ENCODE measurements at places on chromosomes 4 and X.
A peak's percentile ranks its signal among the peaks of the same experiment; 100 is the strongest.

GRCh38 chr4:37721995-37722638 lies 35.9 kb upstream of the RELL1 start:
- no peak for DNase-seq

GRCh38 chr4:38869511-38869910 lies 1.9 kb downstream of the FAM114A1 start:
- DNase-seq, result no peak

GRCh38 chr4:52110171-52110570 lies 59.1 kb downstream of the SPATA18 start:
- no peak for DNase-seq

GRCh38 chr4:98568941-98569663 lies 89.3 kb downstream of the TSPAN5 start:
- no peak for DNase-seq

DNA sequence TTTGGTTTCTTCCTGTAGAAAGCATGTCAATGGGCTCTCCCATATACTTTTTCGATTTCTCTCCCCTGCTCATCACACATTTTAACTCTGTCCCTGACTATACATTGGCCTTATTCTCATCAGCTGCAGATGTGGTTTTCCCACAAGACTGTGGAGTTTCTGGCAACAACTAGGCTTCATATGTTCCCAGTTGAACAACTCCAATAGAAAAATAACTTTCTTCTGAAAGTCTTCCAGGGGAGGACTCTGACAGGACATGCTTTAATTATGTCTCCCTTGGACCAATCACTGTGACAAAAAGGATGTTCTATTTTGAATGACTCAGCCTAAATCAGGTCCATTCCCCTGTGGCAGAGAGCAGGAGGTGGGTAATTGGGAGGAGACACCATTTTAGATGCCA lies 28.1 kb downstream of the SPANXC start:
- DNase-seq, result no peak

DNA sequence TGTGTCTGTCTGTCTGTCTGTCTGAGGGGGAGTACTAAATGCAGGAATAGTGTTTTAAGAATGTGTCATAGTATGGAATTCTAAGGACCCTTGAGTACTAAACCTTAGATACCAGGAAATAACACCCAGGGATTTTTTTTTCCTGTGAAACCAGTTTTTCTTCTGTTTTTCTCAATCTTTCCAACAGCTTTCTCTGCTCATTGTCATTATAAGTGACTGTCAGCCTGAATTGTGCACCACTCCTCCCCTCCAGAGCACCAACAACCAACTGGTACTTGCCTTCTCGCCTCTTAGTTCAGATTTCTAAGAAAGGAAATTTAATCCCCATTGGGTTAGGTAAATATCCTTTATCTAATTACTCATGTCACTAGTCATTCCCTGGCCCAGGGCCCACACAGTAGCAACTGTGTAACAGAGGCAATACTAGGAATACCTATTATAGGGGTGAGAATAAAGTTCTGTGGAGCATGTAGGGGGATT lies 320.6 kb downstream of the ADGRL3 start:
- DNase-seq, result no peak

DNA sequence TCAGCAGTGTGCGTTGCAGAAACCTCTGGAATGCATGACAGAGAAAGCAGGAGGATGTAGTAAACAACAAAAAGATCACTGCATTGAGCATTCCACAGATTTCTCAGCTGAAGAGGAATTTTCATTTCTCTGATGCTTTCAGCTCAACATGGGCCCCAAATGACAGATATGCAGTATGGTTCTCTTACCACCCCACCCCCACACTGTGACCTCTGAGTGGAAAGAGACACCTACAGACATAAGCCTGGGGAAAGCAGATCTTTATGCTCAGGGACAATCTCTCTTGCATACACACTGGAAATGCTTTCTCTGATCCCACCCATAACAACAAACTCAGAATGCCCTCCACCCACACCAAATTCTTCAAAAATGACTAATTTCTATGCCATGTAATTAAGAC lies 983.7 kb upstream of the LCORL start:
- no peak for DNase-seq

GRCh38 chr4:127978930-127979329 lies 13.7 kb downstream of the ABHD18 start:
- DNase-seq, result no peak

DNA sequence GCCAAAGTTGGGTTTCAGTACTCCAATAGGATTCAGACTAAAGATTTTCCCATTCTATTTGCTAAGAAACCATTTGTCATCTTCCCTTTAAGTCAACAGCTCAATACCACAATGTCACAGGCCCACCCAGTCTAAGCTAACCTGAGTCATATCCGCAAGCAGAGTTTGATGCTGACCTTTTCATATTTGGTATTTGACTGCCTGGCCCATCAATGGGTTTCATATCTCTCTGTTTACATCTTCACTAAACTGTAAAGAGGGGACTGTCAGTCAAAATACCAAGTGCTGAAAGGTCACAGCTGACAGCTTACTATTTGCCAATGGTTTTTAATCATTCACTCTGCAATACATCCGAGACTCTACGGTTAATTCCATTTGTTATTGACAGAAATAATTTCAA lies 707.5 kb upstream of the ACTRT1 start:
- no peak for DNase-seq

DNA sequence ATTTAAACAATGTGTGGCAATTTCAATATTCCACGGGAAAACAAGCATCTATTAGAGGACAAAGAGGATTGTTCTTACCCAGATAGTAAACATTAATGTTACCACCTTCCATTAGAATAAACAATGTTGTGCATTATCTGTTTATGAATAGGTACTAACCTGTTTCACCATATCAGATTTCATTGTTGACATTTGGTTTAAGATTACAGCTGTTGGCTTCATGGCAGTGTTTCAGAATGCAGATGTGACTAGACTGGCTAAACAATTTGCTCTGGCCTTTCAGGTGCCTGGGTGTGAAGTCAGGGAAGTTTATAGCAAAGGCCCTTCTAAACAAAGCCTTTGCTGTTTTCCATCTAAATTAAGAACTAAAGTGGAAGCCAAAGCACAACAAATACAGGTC lies 464.7 kb upstream of the FAM47C start:
- no peak for DNase-seq

DNA sequence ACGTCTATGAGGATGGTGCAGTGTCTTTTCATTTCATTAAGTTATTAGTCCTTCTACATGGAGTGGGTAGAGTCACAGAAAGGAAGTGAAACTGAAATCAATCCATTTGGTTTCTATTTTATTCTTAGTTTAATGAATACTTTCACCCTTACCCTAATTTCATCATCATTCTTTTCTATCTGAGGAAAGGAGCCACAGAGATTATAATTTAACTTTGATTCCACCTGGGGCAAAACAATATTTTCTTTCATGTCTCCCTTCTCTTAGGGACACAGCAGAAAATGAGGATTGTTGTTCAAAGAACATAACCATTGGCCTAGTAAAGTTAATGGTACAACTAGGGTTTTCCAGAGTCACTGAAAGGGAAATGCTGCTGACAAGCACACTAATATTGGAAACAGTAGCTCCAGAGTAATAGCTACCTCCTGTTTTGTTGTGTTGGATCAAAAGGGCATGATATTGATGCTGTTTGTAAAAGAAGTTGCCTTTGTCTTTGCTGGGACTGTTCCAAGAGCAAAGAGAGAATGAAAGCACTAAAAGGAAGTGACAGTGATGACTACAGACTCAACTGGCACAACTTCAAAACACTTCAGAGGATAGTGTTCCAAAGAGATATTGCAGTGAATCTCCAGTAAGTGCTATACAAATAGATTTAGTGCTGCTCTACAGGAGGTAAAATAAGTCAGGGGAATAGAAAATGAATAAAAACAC lies 247.1 kb upstream of the PITX2 start:
- DNase-seq, result no peak

GRCh38 chr4:55637272-55637820 lies 1.2 kb upstream of the NMU start:
- DNase-seq, result no peak

DNA sequence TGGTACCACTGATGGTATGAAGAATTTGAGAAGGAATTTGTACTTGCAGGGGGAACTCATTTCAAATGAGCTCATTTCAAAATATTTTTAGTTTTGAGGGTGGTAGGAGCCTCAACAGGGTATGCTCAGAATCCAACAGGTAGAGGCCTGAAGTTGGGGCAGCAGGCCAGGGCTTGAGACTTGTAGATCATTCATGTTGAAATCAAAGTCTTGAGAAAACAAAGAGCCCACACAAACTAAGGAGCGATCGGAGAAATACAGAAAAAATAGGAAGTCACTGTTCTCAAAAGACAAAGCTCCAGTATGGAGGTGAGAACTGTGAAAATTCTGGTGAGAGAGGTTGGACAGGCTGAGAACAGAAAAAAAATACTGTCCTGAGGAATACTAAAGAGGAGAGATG lies 979 bp upstream of the SLC9A6 start:
- DNase-seq, result no peak

DNA sequence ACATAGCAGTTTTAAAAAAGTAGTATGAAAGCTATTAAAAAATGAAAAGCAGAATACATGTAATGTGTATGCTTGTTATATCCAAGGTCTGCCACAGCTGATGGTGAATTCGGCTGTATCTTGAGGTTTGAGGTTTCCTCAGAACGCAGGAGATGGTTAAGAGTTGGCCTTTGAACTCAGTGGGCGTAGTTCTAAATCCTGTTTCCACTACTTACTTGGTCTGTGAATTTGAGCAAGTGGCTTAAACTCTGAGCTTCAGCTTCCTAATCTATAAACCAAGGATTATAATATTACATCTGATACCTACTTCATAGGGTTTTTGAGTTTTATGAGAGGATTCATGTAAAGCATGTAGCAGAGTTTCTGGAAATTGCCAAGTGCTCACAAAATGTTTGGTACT lies 125.2 kb downstream of the STIM2 start:
- DNase-seq, result no peak

- DNase-seq, result no peak
Observed at GRCh38 chr4:87087015-87087414, 133.4 kb downstream of the KLHL8 start.

- DNase-seq, result no peak
Observed at GRCh38 chr4:119041396-119041795, 94.2 kb upstream of the MYOZ2 start.

DNA sequence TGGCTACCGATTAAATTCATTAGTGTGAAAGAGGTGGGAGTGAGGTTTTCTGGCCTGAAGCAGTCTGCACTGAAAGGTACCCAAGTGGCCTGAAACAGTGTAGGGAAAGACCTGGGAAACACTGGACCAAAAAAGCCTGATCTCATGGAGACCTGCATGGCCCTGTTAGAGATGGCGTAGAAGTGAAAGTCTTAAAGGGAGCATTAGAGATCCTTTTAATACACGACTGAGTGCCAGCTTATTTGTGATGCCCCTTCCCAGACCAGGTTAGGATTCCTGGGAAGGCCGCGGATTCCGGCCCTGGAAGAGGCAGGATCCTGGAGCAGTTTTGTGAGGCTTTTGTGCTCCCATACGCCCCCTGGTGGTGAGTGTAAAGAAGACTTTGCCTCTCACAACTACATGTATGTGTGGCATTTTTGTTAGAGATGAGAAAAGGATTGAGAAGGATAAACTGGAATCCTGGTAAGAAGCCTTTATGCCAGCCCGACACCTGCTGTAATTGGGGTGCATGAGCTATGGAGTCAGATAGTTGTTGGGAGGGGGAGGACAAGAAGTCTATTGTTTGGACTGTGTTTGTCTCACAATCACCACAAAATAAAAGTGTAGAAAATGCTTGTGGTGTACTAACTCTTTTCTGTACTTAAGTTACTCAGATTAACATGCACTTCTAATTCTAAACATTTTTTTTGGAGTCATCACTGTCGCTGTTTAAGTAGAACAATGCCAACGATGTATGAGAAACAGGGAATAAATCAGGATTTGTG lies 54.0 kb downstream of the JADE1 start:
- peak; percentile 46 for DNase-seq

- DNase-seq, result no peak
Observed at GRCh38 chr4:53674903-53675302, 83.6 kb upstream of the LNX1 start.

DNA sequence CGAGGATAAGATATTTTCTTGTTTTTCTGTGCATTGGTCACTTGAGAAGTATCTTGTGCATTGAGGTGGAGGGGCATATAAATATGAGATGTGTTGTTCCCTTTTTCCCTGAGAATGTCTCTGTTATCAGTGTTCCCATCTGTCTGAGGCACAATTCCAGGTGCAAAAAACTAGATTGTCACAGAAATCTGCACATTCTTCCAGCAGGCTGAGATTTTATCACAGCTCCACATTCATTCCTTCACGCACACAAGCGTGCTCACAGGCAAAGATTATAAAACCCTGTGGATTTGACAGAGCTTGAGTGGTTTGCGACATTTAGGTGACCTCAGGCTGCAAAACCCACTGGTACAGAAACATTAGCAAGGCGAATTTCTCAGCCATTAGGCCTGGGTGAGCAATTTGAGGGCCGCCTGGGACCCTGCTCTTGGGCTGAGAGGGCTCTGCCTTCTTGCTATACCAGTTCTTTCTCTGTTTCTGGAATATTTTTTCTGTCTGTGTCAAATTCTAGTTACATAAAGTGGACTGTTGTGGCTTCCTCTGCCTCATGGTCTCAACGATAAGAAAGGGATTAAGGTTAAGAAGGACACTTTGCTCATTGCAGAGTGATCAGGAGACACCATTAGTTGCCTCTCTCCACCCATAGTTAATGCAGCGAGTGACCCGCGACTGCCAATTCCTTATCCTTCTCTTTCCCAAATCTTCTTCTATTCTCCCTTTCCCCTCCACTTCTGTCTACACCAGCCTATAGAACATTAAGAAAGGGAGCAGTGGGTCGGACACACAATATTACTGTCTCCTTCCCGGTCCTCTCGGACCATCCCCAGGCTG lies 86.7 kb upstream of the C1QTNF7 start:
- no peak for DNase-seq

- DNase-seq, result no peak
Observed at GRCh38 chr4:98290511-98290910, 29.3 kb downstream of the RAP1GDS1 start.

DNA sequence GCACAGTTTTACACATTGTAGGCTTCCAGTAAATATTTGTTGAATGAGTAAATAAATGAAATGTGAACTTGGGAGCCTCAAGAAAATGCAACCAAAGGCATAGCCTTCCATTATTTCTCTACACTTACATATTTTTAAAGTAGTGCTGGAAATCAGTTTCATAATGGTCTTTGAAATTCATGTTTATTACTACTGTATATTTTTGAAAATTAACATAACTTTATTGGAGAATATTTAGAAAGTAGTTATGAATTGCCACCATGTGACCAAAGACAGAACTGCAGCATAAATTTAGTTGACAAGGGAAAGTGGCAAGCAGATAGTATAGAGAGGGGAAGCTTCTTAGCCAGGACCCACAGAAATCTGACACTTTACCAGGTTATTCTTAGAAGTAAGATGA lies 6.4 kb downstream of the TCEAL8 start:
- DNase-seq, result no peak

- peak; percentile 80 for DNase-seq
Observed at GRCh38 chr4:113811359-113811758, 49.8 kb upstream of the CAMK2D start.

DNA sequence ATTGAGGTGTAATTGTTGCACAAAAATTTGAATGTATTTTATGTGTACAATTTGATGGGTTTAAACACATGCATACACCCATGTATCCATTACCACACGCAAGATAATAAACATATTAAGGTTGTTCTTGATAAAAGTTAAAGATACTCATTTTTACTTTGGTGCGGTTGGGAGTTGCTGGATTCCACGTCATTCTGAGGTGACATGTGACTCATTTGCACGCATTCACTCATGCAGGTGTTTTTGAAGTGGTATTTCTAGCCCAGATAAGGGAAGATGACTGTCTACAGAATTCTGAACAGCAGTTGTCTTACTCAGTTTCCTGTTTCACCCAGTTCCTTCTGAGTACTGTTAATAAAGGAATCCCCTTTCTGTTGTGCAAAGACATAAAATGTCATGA lies 142.0 kb downstream of the RTL3 start:
- DNase-seq, result no peak

GRCh38 chr4:176642472-176642871 lies 150.2 kb downstream of the VEGFC start:
- no peak for DNase-seq

Measured in CD14-positive monocyte (primary cell).